ENCODE measurements at places on chromosomes 4 and X.

DNA sequence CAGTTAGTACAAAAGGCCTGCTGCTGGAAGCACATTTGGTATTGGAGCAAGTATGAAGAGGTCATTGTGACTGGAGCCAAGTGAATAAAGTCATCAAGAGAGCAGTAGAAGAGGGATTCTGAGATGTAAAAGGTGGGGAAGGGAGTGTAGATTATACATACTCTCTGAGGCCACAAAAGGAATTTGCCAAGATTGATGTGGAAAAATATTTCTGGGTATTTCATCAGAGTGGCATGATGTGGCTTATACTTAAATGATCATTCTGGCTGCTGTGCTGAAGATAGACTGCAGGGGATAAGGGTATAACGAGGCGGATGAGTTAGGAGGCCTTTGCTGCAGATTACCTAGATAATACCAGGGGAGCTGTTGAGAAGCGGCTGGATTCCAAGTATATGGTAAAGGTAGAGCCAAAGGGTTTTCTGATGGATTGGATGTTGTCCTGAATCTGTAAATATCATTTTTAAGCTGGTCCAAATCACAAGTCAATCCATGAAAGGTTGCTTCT lies 231.8 kb upstream of the AGA start:
- DNase-seq = no peak

- DNase-seq = peak; percentile 99
These were observed at the start of gene USP53 for GRCh38 chr4:119212234-119212963. USP53 (plus strand) TSS chr4:119212713; CDS start chr4:119239760, 27,047 bp downstream.

- DNase-seq = no peak
These were observed 25.2 kb upstream of the ANAPC4 start for GRCh38 chr4:25351777-25352416.

GRCh38 chr4:73620115-73620792 lies at the start of gene RASSF6:
RASSF6 (minus strand) TSS chr4:73620436; CDS start chr4:73611795, 8,641 bp downstream.
- DNase-seq = peak; percentile 34

- no peak for DNase-seq
These were observed 791.7 kb upstream of the AGA start for GRCh38 chr4:178233906-178234305.

- DNase-seq = peak; percentile 12
These were observed 81.5 kb downstream of the RCHY1 start for GRCh38 chr4:75432683-75433082.

- DNase-seq = no peak
These were observed 71.8 kb downstream of the C4orf46 start for GRCh38 chr4:158599765-158600498.

DNA sequence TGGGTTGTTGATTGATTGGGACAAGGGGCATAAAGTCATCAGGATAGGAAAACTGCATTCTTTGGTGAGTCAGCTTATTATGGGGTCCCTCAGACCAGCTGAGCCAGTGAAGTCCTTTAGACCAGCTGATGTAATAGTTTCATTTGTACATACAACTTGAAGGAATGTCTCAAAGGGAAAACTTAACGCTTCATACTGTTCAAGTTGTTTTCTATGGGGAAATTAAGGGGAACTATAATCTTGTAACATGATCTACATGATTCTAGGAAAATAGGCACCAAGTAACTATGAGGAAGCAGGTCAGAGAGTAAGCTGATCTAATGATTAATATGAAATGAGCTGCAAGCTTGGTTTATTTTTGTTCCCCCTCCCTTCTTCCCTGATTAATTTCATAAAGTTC lies 175.1 kb upstream of the GRID2 start:
- DNase-seq = no peak

- no peak for DNase-seq
These were observed 28.4 kb upstream of the MAPK10 start for GRCh38 chr4:86388252-86388651.

DNA sequence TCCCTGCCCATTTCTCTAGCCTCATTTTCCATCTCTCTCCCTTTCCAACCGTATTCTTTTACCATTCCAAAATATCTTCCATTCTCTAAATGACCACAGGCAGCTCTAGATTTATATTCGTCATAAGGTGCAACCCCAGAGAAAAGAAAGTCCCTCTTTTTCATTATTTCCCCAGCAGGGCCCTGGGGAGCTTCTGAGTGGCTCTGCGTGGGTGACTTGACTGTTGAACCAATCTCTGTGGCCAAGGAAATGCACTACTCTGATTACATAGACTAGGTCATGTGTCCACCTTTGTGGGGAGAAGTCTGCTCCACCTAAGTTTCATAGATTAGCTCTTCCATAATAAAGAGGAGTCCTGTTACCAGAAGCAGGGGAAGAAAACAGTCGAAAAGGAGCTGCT lies 51.4 kb downstream of the ATOH1 start:
- no peak for DNase-seq

DNA sequence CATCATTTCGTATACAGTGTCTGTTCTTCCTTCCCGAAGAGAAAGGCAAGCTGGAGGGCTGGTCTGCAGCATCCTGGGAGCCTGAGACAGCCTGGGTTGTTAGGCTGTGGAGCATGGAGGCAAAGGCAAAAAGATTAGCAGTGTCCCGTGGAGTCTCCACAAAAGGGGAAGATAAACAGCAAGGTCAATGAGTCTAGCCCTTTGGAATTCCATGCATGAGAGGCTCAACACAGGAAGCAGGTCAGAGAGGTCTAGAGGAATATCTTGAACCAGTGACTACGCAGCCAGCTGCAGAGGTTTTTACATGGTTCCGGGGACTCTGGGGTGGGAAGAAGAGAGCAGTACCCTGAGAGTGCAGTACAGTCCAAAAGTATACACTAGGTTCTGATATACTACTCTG lies 12.2 kb upstream of the MCF2 start:
- DNase-seq = peak; percentile 4

GRCh38 chr4:52407545-52407944 lies 251.6 kb downstream of the USP46 start:
- DNase-seq = no peak

GRCh38 chrX:118795528-118796280 lies 27.9 kb upstream of the ZCCHC12 start:
- DNase-seq = no peak

DNA sequence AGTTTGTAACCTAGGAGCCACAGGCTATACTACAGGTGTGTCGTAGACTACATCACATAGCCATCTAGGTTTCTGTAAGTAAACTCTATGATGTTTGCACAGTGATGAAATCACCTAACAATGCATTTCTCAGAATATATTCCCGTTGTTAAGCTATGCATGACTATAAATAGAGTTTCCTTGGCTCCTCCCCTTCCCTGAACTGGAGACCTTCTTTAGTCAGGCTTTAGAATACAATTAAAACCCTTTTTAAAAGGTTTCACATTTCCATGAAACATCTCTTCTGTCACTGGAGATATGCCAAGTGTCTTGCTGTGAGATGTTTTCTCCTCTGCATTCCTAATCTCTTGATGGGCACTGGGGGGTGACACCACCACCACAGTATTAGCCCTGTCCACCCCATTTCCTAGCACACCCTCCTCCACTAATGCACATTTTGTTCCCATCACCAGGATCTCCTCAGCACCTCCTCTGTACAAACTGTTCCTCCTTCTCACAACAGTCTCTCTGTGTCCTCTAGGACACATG lies 334.6 kb upstream of the CPEB2 start:
- DNase-seq = no peak

DNA sequence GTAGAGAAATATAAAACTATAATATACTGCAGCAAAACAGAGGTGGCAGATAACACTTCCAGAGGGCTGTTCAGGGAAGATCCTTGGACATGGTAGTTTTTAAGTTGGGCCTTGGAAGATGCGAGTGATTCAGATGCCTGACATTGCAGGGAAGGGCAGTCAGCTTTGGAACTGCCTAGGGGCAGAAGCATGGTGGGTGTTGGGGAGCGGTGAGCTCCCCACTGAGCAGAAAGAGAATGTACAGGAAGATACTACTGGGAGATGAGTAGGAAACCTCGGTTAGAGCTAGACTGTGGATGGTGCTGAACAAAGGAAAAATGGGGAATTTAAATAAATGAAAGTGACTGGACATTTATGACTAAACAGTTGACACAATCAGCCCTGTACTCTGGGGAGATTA lies 24.9 kb upstream of the SEC24B start:
- no peak for DNase-seq

DNA sequence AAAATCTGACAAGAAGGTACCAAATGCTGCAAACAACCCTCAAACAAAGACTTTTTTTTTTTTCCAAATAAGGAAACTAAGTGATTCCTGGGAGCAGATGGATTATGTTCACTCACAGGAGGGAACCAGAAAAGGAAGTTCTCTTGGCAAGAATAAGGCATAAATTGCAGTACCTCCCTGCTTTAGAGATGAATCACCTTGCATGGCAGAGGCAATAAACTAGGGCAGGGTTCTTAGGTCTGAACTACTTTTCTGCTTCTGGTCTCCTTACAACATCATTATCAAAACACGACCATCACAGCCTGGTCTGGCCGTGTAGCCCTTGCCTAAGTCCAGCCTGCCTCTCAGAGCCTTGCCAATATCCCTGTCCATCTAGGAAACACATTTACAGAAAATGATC lies 6.3 kb downstream of the TMEM31 start:
- DNase-seq = no peak

- DNase-seq = no peak
These were observed 107.2 kb downstream of the GPR143 start for GRCh38 chrX:9658409-9658808.

DNA sequence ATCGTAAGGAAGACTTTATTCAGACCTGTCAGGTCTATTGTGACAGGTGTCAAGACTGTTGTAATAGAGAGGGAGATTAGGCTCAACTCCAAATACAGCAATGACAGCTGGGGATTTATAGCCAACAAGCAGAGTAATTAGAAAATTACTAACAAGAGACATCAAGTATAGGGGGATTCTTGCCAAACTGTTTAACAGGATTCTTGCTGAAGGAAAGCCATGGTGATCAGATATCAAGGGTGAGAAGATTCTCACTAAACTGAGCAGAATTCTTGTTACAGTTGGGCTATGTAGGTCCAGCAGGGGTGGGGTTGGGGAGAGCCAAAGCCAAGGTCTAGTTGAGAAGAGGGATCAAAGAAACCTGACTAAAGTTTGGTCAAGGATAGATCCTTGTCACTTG lies 461.0 kb upstream of the GALNT7 start:
- DNase-seq = no peak

GRCh38 chr4:186029571-186030398 lies 39.2 kb upstream of the TLR3 start:
- DNase-seq = no peak

DNA sequence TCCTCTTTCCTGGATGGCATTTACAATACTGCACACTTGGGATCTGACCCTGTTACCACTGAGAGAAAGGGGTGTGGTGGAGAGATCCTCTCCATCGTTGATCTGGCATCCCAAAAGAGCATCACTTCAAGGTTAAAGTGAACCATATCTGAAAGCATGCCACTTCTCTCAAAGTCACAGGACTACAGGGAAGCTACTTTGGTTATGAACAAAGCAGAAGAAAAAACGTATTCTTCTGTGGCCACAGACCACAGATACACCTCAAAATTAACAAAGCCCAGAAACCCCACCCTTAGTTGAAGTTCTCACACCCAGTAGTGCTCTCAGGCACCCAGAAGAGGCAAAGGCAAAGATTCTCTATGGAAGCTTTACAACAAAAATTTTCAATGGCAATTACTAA lies 108.3 kb downstream of the JADE1 start:
- no peak for DNase-seq
